ENCODE measurements at places on chromosomes 5 and 9.

GRCh38 chr9:78234810-78235209, 1.1 kb upstream of the CEP78 start:
- DNase-seq: peak; percentile 56

DNA sequence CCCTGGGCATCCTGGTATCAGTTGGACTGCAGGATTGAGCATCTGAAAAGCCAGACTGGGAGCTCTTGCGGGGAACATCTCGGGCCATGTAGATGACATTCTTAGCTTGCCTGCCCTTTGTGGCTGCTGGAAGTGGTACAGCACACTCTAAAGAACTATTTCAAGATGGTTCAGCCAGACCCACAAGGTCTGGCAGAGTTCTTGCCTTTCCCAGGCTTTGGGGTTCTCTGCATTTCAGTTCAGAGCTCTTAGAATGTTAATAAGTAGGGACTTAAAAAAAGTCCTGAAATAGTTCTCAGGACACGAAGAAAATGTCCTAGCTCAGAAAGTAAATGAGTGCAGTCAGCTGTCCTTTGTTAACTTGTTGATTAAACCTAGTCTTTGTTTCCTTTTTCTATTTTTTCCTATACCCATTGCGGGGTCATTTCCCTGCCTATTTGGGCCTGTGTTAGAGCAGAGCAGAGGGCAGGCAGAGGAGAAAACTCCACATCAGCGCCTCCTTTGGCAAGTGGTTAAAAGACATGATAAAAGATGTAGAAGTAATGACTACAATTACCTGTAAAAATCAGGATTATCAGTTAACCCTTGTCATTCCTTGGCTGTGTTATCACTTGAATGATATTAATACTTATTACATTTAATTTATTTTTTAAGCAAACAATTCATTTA, 291.5 kb downstream of the ZSWIM6 start:
- no peak for DNase-seq

GRCh38 chr5:64273276-64273675, 107.6 kb downstream of the RNF180 start:
- DNase-seq: no peak

DNA sequence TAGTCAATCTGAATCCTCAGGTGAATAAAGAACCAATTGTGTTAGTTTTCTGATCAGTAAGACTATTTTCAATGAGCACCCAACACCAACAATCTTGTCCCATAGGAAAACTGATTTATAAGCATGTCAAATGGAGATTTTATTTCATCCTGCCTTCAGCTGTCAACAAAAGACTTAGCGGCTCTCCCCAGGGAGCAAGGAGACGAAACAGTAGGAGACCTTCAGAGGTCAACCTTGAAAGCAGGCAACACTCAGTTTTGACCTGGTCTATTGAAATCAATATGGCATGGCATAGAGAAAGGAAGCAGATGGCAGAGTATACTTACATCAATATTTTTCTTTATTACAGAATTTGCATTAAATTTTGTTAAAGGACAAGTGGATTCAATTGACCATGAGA, 34.1 kb downstream of the ZNF622 start:
- DNase-seq: no peak

GRCh38 chr9:137759649-137760321, 117.8 kb upstream of the CACNA1B start:
- peak; percentile 44 for DNase-seq

DNA sequence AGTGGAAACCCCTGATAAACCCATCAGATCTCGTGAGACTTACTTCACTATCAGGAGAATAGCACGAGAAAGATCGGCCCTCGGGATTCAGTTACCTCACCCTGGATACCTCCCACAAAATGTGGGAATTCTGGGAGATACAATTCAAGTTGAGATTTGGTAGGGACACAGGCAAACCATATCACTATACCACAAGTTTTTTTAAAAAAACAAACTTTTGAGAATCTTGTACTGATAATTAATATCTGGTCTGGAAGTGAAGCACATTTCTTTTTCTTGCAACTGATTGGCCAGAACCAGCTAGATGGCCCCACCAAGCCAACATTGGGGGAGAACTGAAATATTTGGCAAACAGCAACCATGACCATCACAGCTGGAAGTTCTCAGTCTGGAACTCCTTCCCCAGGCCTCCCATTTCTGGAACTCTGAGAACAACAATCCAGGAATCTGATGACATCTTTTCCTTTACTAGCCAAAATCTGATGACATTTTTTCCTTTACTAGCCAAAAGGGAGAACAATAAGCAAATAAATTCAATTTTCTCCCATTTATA, 51.8 kb upstream of the CDKN2B start:
- no peak for DNase-seq

DNA sequence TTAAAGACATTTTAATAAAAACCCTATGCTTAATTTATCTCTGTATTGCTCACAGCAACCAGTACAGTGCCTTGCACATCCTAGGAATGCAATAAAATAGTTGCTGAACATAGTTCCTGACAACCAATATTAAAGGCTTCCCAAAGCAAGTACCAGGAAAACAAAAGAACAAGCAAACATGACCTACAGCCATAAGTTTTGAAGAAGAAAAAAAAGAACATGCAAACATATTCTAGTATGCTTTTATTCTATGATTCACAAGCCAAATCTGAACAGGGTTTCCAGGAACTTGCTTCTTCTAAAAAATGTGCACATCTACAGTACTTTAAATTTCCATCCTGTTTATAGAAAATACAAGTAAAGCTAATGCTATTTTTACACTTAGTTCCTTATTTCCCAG, 4.5 kb downstream of the CEMIP2 start:
- peak; percentile 60 for DNase-seq

DNA sequence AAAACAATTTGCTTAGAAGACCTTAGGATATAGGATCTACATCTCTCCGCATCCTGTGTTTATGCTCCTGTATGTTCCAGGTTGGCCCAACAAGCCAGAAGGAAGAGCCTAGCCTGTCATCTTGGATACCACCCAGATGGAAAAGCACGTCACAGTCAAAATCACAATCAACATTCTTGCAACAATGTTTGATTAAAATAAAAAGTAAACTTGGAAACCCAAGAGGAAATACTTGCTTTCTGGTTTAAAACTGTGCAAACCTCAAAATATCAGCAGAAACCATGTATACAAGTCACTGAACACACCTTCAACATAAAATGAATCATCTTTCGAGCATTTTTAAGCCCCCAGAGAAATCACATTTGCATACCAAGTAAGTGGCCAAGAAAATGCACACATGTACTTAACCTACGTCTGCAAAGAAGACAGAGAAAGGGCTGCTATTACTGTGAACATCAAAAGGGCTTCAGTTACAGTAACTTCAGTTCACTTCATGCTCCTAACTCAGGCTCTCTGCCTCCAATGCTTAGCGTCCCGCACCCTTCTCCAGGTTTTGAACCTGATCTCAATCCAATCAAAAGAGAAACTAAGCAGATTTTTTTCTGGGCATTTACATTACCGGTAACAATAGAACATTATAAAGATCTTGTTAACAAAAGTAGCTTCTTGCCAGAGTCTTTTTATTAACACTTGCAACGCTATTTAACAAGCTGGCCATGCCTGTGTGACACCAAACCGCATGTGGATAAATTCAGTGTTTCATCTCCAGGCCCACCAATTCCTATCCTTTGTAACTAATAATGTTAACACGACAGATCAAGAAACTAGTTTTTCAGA, 1.3 kb downstream of the ENC1 start:
- DNase-seq: peak; percentile 22

- no peak for DNase-seq
Observed at GRCh38 chr9:136381311-136381710, 7.8 kb upstream of the CARD9 start.

DNA sequence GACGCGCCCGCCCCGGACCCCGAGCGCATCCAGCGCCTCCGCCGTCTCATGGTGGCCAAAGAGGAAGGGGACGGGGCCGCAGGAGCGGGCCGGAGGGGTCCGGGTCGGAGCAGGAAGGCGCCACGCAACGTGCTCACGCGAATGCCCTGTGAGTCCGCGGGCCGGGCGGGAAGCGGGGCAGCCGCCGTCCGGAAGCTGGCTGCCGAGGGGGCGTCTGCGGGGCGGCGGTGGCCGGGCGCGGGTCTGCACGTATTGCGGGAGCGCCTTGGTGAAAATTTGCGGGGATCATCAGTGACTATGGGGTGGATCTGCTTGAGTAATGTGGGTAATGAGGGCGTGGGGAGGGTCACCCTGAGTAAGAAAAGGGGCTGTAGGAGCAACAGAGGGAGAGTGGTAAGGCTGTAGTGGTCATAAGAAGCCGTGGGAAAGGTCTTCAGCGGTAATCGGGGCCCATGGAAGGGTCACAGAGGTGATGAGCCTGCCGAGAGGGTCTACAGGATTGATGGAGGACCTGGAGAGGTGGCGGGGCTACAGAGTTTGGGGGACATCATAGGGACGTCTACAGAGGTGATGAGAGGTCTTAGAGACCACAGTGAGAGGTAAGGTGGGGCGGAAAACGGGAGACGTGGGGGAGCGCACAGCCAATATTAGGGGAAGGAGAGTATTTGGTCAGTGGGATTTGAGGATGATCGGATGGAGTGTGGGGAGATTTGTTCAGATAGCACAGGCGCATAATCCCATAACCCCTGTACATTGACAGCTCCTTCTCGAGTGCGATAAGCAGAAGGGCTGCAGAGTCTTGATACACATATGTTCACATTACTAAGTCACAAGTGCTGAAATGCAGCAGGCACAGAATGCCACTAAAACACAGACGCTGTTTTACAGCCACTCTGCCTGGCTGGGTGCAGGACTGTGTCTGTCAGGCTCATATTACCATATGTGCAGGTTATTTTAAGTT, 819 bp downstream of the LSM11 start:
- DNase-seq: peak; percentile 90

DNA sequence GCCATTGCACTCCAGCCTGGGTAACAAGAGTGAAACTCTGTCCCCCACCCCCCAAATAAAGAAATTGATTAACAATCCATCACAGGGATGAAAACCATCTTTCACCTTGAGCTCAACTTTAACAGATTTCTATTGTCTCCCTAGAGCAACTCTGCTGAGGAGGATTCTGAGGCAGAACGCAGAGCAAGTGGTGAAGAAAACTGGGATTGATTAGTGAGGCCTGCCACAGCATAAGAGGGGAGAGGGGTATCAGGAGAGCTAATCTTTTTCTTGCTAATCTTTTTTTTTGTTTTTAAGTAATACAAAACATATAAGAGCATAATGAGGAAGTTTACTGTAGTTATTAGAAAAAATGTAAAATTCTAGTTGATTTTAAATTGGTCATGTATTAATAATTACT, 8.9 kb downstream of the TXNDC8 start:
- DNase-seq: no peak

DNA sequence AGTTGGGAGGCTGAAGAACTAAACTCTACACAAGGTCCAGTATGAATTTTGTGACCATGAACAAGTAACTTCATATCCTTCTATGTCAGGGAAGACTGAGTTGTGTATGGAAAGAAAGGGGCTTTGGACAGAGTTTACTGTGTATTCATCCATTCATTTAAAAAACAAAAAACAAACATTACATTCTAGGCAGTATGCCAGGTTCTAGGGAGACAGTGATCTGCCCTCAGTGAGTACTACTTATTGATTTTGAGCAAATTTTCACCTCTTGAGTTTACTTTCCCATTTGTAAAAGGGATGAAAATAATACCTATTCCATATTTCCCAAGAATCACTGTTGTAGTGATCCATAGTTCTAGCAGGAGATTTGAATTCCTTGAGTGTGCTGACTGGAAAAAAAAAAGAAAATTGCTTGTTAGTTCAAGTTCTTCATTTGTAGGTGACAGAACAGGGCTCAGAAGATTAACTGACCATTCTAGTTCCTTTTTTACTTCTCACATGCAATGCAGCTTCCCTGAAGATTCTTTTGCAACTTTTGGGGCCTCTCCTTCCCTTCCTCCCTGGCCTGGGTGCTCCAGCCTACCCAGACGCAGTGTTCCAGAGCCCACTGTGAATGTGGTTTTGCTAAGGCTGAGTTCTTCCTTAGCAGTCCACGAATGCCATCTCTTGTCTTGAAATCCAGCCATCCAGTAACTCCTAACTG, 2.6 kb upstream of the GAPVD1 start:
- no peak for DNase-seq

DNA sequence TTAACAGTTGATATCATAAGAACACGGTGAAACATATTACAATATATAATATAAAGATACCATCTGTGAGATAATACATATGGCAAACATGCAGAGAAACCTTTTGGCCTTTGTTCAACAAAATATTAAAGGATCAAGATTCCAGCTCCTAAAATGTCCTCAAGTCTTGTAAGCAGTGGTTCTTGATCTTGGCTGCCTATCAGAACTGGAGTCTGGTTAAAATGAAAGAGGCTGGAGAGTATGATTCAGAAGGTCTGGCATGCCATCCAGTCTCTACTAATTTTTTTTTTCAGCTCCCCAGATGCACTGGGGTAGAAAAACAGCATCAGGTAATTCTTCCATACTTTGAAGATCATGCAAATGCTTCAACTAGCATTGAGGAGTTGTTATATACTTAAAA, 83.2 kb downstream of the TNC start:
- peak; percentile 56 for DNase-seq

GRCh38 chr5:36378551-36378950, 76.8 kb upstream of the RANBP3L start:
- DNase-seq: peak; percentile 11

DNA sequence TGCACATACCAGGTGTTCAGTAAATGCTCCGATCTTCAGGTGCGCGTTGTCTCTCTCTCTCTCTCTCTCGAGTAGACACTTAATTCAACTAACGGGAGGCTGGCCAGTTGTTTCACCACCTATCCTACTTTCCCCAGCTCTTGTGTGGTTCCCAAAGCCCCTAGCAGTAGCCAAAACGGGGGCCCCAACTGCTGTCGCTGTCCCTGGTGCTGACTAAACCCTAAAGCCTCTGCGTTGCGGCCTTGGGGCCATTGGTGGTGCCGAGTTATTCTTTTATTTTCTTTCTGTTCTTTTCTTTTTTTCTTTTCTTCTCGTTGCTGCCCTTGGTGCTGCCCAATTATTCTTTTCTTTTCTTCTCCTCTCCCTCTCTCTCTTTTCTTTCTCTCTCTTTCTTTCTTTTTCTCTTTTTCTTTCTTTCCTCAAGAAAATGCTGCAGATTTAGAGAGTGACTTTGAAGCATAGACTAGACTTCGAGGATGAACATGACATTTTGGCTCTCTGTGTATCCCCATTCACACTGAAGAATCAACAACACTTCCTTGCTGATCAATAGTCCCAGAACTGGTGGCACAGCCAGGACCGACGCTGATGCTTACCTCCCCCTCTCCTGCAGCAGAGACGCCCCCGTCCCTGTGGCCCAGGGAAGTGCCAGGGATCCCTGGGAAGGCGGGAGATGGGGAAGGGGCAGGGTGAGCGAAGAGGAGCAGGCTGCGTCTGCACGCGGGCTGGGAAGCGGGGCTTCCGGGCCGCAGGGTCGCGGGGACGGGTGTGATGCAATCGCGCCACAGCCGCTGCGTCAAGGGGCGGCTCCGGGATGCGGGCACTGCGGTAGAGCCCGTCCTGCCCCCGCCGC, at the start of gene FBLL1:
TSS of gene FBLL1 (plus strand) at position 785 of the 853 bp plus-strand sequence. CDS start 200 bp downstream, outside the sequence.
- DNase-seq: peak; percentile 94

DNA sequence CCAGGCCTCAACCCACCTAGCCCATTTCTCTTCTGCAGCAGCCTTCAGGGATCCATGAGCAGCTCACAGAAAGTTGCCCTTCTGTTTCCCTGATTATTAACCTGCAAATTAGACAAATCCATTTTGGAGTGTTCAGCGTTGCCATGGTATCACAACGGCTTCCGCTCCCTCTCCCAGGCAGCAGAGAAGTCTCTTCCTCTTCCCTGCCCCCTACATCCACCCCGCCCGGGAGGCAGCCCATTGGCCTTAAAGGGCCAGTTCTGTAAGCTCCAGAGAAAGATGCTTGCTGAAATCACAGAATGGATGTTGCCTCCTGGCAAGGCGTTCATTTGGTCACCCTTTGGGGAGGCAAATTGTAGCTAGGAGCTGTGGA, 47.7 kb upstream of the BOD1 start:
- no peak for DNase-seq

GRCh38 chr9:80957801-80958200, 731.5 kb downstream of the TLE1 start:
- no peak for DNase-seq

All from osteoblast (primary cell).